ENCODE measurements at places on chromosomes 4 and X.

DNA sequence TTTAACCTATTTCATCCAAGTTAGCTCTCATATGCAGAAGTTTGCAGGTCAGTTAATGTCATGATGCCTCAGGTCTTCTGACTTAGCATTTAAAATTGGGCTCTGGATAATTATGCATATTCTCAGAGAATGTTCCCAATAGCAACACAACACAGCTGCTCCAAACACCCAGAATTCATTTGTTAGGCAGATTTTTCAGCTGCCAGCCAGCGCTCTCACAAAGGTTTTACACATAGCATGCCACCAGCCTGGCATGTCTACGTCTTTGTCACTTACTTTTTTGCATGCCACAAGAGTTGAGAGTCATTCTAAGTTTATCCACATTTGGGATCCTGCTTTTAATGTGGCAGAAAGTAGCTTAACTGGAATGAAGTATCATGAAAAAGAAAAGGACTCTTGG lies 84.8 kb downstream of the LIMCH1 start:
- DNase-seq, result no peak

DNA sequence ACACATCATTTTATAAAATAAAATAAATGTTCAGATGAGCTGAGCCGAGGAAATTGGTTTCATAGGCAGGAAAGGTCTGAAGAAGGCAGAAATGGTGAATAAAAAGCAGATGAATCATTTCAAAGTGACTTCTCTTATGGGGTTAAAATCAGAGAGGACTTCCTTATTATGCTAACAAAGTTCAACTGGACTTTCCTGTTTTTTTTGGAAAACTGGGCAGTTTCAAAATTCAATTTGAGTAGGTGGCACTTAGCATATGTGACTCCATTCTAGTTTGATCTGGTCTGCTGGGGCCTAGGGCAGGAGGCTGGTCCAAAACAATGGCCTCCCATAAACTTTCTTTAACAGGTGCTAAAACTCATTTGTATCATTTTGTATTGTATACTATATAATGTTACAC lies 1794.9 kb upstream of the TENM3 start:
- peak; percentile 46 for DNase-seq

DNA sequence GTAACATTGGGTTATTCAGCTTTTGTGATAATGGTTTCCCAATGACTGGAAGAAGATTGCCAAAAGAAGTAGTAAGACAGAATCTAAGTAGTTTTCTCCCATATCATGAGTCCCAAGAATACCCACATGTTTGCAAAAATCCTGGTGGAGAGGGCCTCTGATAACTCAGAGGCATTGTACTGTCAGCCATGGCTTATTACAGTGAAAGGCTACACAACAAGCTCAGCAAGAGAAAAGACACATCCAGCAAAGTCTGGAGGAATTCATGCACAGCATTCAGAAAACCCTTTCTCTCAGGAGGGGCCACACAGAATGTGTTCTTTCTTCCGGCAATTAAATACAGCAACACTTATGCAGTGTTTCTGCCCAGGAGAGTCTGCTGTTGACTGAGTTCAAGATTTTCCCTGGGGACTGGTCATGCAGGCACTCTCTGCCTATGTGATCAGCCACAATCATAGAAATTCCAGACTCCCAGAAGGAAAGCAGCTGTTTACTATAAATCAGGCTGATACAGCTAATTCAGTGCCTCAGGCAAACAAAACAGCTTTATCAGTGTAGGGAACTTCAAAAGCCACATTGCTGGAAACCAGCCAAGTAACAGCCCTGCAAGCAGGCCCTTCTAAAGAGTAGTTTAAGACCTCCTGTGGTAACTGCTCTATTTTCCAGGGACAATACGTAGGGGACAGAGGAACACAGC lies 937.1 kb downstream of the CCSER1 start:
- DNase-seq, result no peak

- DNase-seq, result no peak
Measured at GRCh38 chr4:108787106-108787505, 24.3 kb upstream of the ETNPPL start.

- DNase-seq, result no peak
Measured at GRCh38 chrX:148577741-148578140, 77.3 kb downstream of the AFF2 start.

- no peak for DNase-seq
Measured at GRCh38 chrX:40245488-40246071, 147.8 kb upstream of the BCOR start.

- peak; percentile 70 for DNase-seq
Measured at GRCh38 chr4:7747062-7747385, 192.6 kb downstream of the AFAP1 start.

GRCh38 chr4:76023389-76023788 lies at the start of gene CXCL10:
Gene CXCL10 (minus strand): TSS chr4:76023497. CDS start chr4:76023431, 66 bp downstream.
- DNase-seq, result no peak

- no peak for DNase-seq
Measured at GRCh38 chr4:151883747-151884146, 122.9 kb upstream of the GATB start.

DNA sequence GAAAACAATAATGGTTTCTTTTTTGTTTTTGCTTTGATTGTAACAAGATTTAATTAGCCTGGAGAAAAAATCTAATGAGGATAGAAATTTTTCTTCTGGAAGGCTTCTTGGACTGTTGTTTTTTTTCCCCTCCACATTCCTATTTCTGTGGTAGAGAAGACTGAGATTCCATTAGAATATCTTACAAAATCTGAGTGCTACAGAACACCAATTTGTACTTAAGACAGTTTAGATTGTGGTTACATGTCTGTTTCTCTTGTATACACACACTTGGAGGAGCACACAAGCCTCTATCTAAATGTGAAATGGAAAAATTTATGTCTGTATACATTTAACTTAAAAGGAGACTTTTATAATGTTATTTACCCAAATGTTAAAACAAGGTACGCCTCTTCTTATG lies 176.9 kb upstream of the ARSJ start:
- DNase-seq, result no peak

- DNase-seq, result no peak
Measured at GRCh38 chr4:169071747-169072146, 61.7 kb upstream of the CBR4 start.

Measured in inflammatory macrophage (primary cell).